ENCODE measurements at places on chromosomes 7 and 10.

GRCh38 chr10:25028711-25029110 is 12.3 kb downstream of the THNSL1 start:
- no peak for DNase-seq

DNA sequence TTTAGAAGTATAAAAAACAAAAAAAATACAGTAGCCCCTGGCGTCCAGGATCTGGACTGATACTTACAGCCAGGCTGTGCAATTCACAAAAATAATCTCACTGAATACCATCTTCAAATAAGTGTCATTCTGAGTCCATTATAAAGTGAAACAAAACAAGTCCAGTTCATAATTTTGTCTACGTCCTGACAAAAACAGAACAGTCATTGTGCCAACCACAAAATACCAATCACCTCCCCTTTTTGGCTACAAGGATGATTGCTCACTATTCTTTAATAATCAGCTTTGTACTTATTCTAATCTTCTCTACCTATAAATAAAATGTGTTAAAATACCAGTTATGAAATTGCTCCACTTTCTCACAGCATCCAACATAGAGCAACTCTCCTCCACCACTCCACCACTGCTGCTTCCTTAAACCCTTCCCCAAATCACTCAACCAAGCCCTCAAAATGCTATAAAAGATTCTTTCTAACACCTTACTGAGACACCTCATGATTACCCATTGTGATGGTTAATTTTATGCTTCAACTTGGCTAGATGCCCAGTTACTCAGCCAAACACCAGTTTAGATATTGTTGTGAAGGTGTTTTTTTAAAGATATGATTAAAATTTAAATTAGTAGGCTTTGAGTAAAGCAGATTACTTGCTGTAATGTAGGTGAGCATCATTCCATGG is 479.8 kb upstream of the SEMA3A start:
- no peak for DNase-seq

DNA sequence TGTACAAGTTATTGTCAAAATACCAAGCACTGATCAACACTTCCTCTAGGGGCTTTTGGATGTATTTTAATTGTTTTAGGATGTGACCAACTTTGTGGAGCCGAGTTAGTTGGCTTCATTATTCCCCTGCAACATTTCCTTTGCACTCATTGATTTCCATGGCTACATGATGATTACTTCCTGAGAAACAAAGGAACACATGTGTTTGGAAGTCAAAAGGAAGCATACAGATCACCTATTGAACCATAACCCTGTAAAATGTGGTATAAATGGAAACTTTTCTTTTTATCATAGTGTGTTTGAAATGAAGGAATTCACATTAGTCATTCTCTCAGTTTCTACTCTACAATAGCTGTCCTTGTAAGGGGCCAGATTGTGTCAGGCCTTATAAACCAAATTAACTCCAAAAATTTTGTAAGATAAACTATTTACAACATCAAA is 32.2 kb upstream of the EXOC6 start:
- no peak for DNase-seq

GRCh38 chr7:114789871-114790311 is 132.0 kb upstream of the MDFIC start:
- DNase-seq = no peak

DNA sequence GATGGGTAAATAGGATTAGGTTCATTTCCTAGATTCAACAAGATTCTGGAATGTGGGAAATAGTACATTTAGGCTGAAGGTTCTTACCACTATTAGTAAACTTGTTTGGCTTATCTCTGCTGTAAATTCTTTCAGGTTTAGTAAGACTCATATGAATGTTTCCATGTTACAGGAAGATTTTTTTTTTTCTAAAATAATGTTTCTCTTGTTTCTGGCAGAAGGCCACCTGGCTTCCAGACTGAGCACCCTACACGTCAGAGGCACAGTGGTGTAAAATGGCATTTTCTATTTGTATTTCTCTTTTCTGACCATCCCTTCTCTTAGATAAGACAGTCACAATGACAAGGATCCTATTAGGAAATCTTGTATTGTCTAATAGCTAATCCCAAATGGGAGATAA is 22.7 kb upstream of the AASS start:
- DNase-seq = no peak
